Stimulated activated CD8-positive, alpha-beta memory T cell treated with anti-CD3 and anti-CD28 coated beads, Interleukin-15, amount 100 ng/mL, for 48 hours (primary cell): ENCODE measurements at places on chromosomes 3 and 15.

DNA sequence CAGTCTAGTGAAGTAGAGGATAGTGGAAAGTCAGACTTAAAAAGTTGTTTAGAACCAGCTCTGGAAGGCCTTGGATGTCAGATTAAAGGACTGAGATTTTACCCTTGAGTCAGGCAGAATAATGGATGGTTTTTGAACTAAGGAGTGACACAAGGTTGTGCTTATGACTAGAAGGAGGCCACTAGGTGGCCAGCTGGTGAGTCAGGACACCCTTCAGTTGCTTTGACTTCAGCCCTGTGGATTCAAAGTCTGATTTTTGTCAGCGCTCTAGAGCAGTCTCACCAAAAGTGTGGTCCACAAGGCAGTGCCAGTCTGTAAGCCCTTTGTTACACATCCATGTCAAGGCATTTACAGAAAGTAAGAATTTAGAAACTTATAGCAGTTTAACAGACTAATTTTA, 3.8 kb upstream of the GABPB1 start:
- no peak for DNase-seq

DNA sequence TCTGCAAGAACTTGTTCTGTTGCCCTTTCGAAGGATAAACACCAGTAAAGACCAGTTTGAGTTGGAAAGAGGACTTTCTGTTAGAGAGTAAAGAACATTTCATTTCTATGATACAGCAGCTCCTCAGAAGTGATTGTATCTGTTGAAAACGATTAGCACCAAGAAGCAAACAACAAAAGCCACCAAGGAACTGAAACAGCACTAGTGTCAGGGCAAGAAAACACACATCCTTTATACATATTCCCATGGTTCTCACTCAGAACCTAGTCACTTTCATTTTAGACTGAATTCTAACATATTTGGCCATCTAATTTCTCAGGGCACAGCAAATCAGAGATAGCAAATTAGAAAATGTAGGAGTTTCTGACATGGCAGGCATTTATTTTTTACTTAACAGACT, 116.1 kb downstream of the ATP1B3 start:
- DNase-seq: no peak

GRCh38 chr3:112004187-112004586, 5.5 kb downstream of the TAGLN3 start:
- no peak for DNase-seq

DNA sequence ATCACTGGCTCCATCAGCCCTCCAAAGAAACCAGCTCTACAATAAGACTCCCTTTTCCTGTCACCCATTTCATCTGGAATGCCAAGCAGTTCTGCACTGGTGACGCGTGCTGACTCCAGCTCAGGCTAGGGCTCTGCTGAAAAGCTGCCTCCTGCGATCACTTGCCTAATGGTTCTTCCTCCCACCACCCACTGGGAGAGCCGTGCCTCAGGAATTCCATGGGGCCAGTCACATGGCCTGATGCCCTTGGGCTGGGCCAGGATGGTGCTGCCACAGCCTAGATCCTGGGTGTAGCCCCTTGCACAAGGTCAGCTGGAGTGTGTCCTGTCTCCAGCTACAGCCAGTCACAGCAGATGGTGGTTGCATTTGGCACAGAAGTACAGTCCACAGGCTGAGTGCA, 98.9 kb downstream of the DNAJB8 start:
- DNase-seq: no peak

GRCh38 chr15:35546511-35547381, 781 bp upstream of the DPH6 start:
- no peak for DNase-seq

DNA sequence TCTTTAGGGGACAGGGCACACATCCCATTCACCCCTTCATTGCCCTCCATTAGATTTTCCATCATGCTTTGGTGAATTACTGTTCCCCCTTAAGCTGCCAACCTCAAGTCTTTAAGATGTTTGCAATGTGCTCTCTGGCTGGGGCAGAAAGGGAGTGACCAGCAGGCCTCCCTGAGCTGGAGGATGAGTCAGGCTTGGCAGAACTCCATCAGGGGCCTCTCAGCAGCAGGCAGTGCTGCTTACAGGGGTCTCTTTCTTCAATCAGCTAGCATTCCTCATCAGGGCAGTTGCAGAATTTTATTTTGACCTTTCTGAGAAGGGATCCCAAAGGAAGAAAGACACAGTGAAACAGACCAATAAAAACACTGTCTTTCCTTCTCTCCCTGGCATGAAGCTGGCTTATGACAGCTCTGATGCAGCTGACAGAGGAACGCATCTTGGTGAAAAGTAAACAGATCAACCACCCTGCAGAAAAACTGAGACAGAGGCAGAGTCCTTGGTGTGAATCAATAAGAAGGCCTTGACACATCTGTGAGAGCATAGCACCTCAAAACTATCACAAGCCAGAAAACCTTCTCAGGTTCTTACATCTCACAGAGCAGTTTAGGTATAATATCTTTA, 88.7 kb upstream of the MRPL3 start:
- DNase-seq: no peak

DNA sequence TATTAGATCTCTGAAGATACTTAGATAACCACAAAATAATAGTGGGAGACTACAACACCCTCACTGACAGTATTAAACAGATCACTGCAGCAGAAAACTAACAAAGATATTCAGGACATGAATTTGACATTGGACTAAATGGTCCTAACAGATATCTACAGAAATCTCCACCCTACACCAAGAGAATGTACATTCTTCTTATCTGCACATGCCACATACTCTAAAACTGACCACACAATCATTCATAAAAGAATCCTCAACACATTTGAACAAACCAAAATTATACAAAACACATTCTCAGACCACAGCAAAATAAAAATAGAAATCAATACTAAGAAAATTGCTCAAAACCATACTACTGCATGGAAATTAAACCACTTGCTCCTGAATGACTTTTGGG, 116.3 kb downstream of the DTWD1 start:
- DNase-seq: no peak

DNA sequence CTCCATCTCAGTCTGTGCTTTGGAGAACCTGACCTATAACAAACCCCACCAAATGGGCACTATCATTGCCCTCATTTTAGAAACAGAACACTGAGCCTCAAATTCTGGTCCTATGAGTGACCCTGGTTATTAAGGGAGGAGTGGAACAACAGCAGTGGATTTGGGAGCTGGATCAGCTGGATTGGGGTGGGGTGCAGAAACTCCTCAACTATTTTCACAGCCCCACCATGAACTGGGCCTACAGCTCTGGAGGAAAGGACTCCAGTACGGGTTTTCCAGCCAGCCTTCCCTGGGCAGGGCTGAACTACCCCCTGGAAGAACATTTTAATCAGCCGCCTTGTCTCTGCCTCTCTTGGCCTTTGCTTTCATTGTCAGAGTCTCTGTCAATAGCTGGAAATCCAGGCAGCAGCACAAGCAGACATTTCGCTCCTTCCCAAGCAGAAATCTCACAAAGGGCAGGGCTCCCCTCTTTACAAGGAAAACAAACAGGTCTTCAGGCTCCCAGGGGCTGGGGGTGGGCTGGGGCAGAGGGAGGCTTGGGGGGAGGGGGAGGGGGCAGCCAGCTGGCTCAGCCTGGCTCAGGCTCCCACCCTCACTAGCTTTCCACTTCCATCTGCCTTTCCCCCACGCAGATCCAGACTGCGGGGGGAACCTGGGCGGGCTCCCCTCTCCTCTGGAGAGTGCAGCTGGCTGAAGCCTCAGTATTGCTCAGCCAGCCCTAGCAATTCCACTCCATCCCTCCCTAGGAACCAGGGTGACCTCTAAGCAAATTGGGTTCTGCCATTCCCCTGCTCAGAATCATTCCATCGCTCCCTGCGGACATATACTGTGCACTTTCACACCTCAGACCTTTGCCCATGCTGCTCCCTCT, 13.7 kb upstream of the TLE3 start:
- DNase-seq: no peak

DNA sequence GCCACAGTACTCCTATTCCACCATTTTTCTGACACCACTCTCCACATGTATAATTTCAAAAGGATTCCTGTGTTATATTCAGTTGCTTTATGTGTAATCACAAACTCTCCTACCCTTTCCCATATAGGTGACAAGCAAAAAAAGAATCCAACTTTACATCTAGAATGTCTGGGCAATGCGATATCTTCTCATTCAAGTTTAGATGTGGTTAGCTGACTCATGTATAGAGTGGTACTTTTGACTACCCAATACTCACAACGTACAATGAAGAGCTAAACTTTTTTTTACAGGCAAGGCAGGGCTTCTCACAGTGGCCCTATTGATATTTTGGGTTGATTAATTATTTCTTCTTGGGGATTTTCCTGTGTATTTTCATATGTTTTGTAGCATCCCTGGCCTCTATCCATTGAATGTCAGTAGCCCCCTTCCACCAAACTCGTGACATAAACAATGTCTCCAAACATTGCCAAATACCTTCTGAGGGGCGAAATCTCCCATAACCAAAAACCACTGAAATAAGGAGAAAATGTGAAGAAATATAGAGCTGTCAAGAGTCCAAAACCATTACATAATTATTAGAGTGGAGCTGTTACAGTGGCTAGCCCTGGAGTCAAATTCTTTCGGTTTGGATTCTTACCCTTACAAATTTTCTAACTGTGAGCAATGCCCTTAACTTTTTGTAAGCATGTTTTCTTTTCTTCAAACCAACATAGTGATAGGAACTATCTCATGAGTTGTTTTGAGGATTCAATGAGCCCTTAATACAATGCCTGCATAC, 342.6 kb downstream of the NSUN3 start:
- no peak for DNase-seq

DNA sequence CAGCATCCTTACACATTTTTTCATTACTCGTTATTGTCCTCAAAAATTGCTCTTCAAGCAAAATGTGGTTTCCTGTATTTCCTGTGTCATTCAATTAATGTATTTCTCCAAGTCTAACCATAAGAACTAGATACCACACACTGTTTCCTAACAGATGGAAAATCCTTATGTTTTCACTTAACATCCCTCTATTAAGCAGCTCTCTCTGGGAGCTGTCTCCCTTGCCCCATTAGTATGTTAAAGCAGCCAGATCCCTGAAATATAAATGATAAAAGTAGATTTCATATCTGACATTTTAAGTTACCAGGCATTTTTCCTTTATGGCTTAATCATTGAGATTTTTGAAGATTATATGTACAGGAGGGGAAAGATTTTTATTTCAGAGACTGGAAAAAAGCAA, 15.9 kb downstream of the PFN2 start:
- DNase-seq: no peak

DNA sequence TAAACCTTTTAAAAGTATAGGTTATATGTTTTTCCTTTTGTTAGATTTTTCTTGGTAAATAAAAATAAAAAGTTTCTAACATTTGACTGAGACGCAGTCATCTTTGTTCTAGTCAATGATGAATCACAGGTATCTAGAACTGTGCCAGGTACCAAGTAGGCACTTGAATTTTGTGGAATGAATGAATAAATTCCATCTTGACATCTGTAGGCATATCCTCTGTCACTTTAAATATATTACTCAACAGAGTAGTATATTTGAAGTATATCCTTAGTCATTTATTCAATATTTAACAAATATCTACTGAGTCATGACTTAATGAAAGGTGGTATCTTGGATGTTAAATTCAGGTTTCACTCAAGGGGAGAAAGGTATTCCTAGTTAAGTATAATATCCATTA, 828.4 kb downstream of the TUSC7 start:
- no peak for DNase-seq

DNA sequence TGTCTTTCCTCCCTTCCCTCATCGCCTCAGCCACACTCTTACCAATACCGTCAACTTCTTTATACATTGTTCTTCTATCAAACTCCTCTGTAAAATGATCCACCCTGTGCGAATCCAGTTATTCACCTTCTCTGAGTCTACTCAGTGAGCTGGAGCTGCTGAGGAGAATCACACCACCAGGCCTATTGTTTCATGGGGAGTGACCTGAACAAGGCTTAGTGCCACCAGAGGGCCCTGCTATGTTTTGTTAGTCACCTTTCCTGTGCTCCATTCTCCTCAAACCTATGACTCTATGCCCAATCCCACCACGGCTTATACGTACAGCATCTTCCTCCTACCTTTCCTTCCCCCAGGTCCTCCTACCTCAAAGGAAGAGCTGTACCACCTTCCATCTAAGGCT, 50.4 kb upstream of the MED12L start:
- no peak for DNase-seq

GRCh38 chr15:27234593-27234992, 263.6 kb downstream of the GABRG3 start:
- no peak for DNase-seq

DNA sequence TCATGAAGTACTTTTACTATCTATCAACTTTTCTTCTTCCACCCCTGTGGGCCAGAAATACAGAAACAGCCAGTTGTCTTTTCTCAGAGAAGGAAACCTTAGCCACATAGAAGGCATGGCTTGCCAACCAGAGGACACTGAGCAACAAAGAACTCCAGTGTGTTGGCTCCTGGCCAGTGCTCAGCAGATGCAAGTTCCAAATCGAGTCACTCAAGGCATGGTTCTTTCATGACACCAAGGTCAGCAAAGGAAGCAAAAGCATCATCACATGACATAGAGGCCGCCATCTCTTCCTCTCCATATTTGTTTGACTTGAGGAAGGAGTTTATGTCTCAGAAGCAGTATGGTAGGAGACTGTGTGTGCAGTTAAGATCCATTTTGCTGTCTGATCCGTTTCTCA, 92.2 kb downstream of the MYLK start:
- no peak for DNase-seq

GRCh38 chr3:57733790-57734189, 22.3 kb upstream of the SLMAP start:
- DNase-seq: no peak

DNA sequence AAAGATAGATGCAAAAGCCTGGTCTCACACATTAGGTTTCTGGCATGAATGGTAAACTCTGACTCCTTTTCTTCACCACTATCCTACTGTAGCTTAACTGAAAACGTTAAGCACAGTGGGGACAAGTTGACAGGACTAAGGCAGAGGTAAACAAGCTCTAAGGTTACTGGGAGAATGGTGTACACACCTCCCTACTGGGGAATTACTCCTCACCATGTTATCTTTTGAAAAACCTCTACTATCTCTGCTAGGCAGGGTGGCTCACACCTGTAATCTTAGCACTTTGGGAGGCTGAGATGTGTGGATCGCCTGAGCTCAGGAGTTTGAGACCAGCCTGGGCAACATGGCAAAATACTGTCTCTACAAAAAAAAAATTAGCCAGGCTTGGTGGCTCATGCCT, 29.1 kb downstream of the IP6K1 start:
- no peak for DNase-seq

- no peak for DNase-seq
Observed at GRCh38 chr3:37640636-37641375, 220.9 kb upstream of the CTDSPL start.

- DNase-seq: no peak
Observed at GRCh38 chr3:77690284-77690845, 650.5 kb downstream of the ROBO2 start.

GRCh38 chr3:139969386-139969785, 34.4 kb downstream of the CLSTN2 start:
- no peak for DNase-seq
